ENCODE measurements at places on chromosomes 5 and 9.
A peak's percentile ranks its signal among the peaks of the same experiment; 100 is the strongest.

DNA sequence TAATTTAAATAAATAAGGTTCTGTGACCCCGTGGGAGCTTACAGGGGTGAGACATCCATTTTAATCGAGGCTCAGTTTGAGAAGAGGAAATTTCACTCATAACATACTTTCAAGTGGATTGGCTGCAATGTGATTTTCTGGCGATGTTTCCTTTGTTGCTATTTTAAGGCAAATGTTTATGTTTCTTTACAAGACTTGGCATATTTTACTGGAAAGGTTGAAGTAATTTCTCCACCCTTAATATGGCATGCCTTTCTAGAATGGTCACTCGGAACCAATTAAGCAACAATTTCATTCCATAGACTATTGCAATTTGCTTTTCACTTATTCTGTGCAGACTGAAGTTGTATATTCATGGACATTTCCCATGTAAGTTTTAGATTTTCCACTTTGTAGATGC, 438.0 kb upstream of the WWC1 start:
- no peak for DNase-seq

DNA sequence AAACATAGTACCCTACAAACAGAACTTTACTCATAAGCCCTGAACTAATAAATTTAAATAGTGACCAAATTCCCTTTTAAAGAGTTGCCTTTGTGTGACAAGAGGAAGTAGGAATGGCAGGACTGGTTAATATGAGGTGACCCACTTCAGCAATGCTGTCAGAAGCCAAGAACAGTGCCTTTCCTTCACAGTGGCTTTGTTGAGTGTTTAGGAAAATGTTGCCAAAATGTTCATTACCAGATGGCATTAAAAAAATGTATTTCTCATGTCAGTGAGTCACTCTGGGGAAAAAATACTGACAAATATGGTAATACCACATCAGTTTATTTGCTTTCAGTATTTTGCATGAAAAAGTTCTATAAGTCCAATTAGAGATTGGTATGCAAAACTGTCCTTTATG, 103.3 kb downstream of the DIRAS2 start:
- no peak for DNase-seq

- DNase-seq, result no peak
Measured at GRCh38 chr5:5617024-5617423, 194.5 kb downstream of the ICE1 start.

DNA sequence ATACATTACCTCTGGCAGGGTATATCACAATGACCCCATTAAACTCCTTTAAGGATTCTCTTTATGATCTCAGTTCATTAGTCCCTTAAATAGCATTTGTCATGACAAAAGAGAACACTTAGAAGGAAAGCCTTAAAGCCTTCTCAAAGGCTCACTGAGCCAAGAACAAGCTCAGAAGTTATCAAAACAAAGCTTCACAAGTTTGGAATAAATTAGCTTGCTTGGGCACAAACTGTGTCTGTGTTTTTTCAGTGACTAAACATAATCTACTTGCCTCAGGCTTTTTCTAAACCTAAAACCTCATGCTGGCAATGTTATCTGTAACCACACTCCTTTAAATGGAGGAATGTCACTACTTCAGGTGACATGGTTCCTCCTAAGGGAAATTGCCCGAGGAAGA, 1114.9 kb upstream of the C9orf72 start:
- no peak for DNase-seq

DNA sequence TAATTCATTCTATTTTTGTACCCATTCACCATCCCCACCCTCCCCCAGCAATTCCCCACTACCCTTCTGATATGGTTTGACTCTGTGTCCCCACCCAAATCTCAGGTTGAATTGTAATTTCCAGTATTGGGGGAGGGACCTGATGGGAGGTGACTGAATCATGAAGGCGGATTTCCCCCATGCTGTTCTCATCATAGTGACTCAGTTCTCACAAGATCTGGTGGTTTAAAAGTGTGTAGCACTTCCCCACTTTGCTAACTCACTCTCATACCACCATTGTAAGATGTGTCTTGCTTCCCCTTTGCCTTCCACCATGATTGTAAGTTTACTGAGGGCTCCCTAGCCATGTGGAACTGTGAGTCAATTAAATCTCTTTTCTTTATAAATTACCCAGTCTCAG, 25.9 kb upstream of the TESK1 start:
- DNase-seq, result no peak

DNA sequence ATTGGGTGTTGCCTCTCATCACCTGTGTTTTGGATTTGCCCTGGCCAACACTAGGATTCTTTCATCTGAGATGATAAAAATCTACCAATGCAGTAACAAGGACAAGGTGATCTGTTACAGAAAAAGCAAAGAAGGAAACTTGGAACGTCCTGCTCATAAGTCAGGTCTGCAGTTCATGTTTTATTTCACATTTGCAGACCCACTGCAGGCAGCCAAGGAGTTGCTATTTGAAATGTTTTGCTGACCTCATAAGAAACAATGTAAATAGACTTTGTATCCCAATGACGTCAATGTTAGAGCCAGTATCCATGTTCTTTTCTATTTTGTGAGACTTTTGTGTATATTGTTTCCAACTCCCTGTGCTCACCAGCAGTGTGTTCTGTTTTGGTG, 312.9 kb downstream of the DEPDC1B start:
- no peak for DNase-seq

- no peak for DNase-seq
Measured at GRCh38 chr9:37030611-37030939, 3.5 kb downstream of the PAX5 start.

GRCh38 chr5:177472460-177473442, 683 bp downstream of the DBN1 start:
- DNase-seq, result peak; percentile 57

DNA sequence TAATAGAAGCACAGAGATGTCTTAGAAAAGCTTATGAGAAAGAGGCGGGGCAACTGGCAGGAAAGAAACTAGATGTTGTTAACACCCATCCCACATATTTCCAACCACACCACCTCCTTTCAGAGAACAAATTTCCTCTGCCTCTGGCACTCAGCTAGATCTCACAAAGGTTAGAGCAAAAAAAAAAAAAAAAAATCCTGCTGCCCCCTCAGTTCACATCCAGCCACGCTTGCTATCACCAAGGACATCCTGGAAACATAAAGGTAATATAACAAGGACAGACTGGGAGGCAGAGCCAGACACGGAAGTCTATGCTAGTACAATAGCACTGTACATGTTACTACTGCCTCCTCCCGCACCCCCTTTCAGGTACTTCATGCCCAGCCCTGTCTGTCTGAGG, 238.0 kb upstream of the PTGER4 start:
- DNase-seq, result no peak

- DNase-seq, result no peak
Measured at GRCh38 chr9:98031935-98032334, 24.6 kb upstream of the NANS start.

GRCh38 chr9:124220946-124221451, 36.8 kb upstream of the NEK6 start:
- peak; percentile 31 for DNase-seq

DNA sequence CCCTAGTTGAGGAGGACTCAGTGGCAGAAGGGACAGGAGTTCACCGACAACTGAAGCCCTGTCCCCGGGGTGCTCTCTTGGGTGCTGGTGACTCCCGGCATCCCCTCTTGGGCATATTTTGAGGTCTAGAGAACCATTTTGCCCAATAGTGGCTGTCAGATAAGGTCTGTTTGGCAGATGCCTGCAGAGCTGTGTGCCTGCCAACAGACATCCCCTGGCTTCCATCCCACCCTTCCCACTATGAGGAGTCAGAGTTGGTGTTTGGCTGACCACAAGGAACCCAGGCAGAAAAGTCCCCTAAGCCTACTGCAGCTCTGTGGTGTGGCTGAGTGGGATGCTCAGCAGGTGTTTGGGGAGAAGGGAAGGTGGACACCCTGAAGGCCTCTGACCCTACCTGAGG, 207.0 kb downstream of the AUH start:
- DNase-seq, result no peak

- DNase-seq, result no peak
Measured at GRCh38 chr5:111695991-111696390, 61.0 kb downstream of the NREP start.

DNA sequence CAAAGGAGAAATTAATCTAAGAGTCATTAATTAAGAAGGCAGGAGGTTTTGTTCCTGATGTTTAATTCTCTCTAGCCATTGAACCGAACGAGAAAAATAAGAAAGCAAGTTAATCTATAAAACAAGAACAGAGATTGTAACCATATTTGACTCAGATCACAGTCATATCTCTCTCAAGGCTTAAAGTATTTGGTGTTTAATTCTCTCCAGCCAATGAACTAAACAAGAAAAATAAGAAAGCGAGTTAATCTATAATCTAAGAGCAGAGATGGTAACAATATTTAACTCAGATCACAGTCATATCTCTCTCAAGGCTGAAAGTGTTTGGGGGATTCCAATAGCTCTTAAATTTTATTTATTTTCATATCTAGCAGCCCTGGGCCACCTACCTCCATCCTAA, 74.4 kb upstream of the SHISAL2B start:
- no peak for DNase-seq

DNA sequence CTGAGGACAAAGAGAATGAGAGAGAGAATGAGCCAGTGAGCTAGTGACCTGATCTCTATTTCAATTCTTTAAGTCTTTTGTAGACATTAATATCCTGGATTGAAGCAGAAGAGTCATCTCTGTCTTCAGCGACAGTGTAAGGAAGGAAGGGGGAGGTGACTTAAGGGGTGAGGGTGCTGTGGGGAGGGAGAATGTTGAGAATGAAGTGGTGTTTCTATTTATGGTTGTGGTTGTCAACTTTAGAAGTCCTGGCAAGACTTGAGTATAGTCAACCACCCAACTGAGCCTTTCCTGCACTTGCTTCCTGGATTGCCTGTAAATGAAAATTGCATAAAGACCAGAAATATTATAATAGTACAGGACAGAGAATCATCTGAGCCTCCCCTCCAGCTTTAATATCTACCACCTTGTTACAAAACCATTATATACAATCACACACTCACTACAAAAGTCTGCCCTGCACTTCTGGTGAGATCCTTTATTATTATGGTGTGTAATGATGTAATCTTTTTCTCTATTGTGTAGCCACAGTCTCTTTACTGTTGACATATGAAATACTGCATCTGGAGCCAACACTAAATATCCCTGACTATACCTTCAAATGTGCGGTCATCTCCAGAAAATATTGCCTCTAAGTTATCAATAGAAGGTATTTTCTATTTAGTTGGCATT, 91.7 kb downstream of the NTRK2 start:
- no peak for DNase-seq

DNA sequence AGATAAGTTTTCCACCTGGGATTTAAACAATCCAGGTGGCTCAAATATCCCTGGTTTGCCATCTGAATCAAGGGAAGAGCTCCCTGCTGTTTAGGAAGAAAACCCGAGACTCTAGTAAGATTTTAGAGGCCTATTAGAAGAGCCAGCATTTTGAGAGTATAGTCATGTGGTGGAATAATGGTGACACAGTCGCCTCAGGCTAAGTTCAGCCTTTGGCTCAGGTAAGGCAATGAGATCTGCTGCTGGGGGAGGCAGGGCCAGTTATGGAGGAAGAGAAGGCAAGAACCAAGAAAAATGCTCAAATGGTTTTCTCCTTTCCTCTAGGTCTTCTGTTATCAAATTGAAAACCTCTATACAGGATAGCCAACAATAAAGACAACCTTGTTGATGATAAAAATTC, 16.2 kb downstream of the RAD1 start:
- DNase-seq, result no peak

- no peak for DNase-seq
Measured at GRCh38 chr9:5841771-5842573, 9.1 kb upstream of the ERMP1 start.

- DNase-seq, result no peak
Measured at GRCh38 chr5:116571568-116572349, 2.9 kb downstream of the SEMA6A start.

GRCh38 chr5:157431544-157432200, 28.3 kb upstream of the NIPAL4 start:
- no peak for DNase-seq

- no peak for DNase-seq
Measured at GRCh38 chr5:172679628-172680212, 38.7 kb downstream of the NEURL1B start.

DNA sequence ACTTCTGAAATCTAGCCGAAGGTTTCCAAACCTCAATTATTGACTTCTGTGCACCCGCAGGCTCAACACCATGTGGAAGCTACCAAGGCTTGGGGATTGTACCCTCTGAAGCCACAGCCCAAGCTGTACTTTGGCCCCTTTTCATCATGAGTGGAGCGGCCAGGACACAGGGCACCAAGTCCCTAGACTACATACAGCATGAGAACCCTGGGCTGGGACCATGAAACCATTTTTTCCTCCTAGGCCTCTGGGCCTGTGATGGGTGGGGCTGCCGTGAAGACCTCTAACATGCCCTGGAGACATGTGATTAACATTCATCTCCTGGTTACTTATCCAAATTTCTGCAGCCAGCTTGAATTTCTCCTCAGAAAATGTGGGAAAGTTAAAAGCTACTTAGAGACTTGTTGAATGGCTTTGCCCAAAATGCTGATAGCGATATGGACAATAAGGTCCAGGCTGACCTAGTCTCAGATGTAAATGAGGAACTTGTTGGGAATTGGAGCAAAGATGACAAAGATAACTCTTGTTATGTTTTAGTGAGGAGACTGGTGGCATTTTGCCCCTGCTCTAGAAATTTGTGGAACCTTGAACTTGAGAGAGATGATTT, 34.1 kb upstream of the CPLANE1 start:
- no peak for DNase-seq

DNA sequence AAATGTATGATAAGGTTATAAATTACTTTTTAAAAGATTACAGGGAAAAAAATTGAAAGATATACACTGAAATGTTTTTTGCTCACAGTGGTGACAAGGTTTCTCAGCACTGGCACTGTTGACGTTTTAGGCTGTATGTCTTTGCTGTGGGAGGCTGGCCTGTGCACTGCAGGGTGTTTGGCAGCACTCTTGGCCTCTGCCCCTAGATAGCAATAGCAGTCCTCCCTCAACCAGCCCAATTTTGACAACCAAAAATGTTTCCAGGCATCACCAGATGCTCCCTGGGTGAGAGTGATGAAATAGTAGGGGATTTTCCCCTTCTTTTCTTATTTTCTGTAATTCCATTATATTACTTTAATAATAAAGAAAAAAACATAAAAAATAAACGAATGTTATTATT, 3.3 kb downstream of the CD274 start:
- DNase-seq, result no peak

GRCh38 chr5:33297760-33298216, 143.0 kb upstream of the TARS1 start:
- no peak for DNase-seq

DNA sequence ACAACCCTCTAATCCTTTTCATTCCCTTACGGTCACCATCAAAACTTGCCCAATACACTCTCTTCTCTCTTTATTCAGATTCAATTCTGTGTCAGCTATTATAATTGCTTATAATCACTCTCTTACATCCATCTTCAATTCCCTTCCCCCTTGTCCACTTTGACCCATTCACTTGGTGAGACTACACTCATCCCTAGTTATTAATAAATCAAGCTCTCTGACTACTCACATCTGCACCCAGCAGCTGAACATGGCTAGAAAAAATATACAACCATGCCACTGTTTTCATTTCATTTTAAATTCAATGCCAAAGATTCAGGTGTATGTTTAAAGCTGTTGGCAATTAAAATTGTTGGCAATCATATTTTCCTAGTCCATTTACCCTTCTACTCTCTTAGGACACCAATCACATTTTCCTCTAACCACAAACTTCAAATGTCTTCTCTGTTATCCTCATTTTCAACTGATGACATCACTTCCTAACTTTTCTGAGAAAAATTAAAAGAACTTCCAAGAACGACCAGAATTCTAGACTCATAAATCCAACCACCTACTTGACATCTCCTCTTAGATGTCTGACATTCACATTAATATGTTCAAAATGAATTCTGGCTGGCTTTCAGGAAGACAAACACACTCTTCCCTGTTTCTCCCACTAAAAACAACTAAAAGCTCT, 5.5 kb downstream of the C5orf15 start:
- DNase-seq, result no peak

Measured in WERI-Rb-1 (cell line).